ENCODE measurements at places on chromosomes 12 and 14.

DNA sequence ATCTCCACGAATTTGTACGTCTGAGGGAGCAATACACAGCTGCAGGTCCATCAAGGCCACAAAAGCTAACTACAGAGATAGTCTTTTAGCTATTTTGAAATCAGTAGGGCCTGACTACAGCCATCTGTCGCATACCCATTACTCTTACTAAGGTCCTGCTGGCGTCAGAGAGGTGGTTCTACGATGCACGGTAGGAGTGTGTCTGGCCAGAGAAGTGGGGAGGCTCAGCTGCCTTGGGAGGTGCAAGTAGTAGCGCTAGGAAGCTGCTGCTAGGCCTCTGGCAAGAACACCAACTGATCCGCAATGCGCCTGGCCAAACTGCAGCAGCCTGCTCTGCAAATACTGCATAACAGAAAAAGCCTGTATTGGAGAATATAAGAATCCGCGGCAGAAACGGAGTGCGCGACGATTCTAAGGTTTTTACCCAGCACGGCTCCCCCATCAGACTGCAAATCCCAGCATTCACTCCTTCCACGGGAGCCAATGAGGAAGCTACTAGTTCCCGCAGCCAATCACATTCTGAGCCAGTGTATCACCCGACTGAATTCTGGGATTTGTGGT, 743 bp upstream of the CAND1 start:
- DNase-seq = peak; percentile 92

DNA sequence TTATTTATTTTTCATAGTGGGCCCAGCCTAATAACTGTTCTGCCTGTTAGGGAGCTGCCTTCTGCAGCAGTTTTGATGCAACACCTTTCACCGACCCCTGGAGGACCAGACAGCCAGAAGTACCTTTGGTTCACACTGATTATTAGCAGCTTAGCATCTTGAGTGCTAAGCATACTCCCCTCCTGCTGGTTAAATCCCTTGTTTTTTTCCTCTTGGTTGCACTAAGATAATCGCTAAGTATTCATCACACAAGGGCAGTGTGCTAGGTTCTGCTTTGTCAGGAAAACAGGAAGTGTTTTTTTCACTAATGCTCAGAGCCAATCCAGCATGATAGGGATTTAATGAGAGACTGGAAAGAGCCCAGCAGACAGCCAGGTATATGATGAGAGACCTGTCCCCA, 437.0 kb downstream of the FUT8 start:
- DNase-seq = no peak

DNA sequence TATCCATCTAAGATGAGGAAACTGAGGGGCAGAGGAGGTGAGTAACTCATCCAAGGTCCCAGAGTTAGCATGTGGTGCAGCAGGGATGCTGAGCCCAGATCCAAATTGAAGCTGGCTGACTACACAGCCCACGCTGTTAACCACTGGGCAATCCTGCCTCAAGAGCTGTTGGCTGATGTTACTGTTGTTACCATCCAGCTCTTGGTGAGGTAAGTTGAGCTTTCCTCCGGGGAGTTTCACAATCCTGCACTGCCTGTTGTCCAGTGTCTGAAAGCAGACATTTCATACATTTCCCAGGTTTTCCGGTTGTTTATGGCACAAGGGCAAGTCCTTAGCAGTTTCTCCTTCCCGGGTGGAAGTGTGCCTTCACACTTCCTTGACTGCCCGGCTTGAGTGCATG, 14.5 kb downstream of the CYP46A1 start:
- no peak for DNase-seq

DNA sequence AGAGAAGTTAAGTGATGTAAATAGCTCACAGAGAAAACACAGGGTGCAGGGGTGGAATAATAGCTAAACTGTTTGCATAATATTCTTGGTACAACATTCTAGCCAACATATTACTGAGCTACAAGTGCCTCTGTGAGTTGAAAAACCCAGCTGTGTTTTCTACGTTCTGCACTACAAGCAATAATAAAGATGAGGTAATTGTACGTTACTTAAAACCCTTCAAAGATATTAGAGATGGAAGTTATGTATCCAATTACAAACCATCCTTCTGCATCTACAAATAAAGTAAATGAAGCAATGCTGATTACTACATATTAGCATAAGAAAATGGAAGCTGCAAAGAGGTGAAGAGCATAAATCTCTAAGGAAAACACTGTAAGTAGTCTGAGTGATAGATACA, 271.4 kb downstream of the SSPN start:
- no peak for DNase-seq

- no peak for DNase-seq
These were observed 126.5 kb downstream of the NCOR2 start for GRCh38 chr12:124440841-124441381.

DNA sequence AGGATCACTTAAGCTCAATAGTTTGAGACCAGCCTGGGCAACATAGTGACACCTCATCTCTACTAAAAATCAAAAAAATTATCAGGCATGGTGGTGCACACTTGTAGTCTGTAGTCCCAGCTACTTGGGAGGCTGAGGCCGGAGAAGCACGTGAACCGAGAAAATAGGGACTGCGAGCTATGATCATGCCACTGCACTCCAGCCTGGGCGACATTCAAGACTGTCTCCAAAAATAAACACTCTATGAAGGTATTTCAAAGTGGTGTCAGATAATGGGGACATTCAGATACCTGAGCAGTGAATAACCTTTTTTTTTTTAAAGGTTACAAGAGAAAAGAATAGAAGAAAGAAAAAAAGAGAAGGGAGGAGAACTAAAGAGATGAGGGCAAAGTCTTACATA, 98.1 kb downstream of the MED13L start:
- DNase-seq = no peak

- DNase-seq = no peak
These were observed 80.2 kb downstream of the KCNA5 start for GRCh38 chr12:5123921-5124320.

DNA sequence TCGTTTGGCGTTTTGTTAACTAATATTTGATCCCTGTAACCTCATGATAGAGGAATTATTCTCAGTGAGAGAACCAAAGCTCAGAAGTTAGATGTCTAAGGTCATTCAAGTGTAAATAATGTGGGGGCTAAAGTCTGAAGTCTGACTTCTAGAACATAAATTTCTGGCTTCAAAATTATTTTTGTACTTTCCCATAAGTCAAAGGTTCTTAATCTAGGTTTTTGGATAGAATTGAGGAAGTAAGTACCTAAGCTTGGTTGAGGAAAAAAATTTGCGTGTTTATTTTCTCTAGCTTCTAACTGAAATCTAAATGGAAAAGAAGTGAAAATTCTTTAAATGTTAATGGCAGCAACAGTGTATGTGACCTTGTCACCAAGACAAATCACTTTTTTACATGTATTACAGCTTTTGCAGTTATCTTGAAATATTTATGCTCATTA, 2.3 kb downstream of the LARP4 start:
- peak; percentile 11 for DNase-seq

GRCh38 chr14:68714991-68715924, 77.6 kb downstream of the ZFP36L1 start:
- peak; percentile 99 for DNase-seq

DNA sequence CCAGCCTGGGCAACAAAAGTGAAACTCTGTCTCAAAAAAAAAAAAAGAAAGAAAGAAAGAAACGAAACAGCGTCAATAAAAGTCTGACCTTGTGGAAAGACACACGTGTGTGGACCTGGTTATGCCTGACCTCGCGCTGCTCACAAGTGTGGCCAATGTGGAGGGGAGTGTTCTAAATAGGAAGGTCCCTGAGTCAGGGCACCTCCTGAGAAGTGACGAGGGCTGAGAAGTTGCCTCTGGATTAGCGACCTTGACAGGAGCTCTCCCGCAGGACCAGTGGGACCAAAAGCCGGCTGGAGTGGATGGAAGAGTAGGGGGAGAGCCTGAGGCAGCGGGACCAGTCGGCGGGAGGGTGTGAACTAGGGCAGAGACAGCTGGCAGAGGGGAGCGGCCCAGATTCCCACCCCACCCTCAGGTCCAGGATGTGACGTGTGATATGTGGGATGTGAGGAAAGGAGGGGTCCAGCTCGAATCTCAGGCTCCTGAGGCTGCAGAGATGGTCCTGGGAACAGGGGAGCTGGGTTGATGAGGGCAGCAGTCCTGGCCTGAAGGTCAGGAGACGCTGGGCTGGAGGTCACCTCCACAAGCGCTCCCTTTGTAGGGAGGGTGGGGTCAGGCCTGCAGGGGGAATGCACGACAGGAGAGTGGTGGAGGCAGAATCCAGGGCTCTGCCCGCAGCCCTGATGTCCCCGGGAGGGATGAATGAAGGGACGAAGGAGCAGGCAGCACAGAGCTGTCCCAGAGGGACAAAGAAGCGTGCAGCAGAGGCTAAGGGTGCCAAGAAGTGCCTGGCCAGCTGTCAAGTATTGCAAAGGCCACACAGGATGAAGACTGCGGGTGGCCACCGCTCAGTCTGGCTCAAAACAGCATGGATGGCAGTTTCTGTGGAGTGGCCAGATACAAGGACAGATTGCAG, 24.8 kb upstream of the GPR68 start:
- no peak for DNase-seq

DNA sequence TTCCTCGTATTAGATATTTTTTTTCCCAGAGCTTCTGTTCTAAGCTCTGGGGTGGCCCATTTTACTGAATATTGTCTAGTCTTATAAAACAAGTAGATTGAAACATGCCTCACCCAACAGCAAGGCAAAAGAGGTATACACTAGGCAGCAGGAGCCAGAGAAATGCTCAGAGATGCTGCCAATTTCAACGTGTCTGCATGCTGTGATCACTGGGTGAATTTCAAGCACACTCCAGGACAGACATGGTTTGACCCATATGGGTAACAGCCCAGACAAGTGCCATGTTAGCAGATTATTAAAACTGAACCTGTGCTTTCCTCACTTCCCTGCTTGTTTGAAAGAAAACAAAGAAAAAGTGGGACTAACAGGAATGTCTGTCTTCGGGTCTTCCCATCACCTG, 321.3 kb downstream of the MED13L start:
- no peak for DNase-seq

DNA sequence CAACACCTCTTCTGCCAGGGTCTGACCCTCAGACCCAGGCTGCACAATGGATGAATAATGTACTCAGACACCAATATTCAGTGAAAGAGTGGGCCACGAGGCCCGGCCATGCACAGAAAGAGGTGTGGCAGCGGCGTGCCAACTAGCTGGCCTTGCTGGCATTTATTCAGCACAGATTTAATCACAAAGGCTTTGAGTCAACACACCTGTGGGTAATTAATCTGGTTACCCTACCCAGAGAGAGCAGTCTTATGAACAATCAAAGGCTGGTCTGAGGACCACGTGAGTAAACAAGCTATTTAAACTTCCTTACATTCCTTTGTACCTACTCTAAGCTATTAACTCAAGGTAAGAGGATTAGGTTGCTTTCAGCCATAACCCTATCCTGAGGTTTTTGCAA, 324.8 kb downstream of the C12orf50 start:
- no peak for DNase-seq

GRCh38 chr12:98355322-98355721, 160.1 kb upstream of the TMPO start:
- DNase-seq = no peak

GRCh38 chr12:88665071-88665470, 84.8 kb upstream of the KITLG start:
- no peak for DNase-seq

GRCh38 chr12:6292606-6293005, 17.9 kb upstream of the PLEKHG6 start:
- peak; percentile 90 for DNase-seq

DNA sequence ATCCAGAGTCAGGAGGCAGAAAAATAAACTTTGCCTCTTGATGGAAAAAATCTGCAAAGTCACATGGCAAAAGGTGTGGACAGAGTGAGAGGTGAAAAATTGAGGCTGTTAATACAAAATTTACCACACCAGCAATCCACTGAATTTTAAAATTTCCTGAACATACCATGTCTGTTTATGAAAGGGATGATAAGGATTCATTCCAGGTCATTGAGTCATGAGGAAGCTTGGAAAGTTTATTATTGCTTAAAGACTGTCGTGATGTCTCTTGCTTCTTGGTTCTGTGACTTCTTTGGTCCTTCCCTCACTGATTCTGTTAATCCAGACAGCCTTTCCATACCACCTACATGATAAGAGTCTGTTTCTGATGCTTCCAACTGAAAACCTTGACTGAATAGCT, 73.2 kb downstream of the TTC6 start:
- no peak for DNase-seq

DNA sequence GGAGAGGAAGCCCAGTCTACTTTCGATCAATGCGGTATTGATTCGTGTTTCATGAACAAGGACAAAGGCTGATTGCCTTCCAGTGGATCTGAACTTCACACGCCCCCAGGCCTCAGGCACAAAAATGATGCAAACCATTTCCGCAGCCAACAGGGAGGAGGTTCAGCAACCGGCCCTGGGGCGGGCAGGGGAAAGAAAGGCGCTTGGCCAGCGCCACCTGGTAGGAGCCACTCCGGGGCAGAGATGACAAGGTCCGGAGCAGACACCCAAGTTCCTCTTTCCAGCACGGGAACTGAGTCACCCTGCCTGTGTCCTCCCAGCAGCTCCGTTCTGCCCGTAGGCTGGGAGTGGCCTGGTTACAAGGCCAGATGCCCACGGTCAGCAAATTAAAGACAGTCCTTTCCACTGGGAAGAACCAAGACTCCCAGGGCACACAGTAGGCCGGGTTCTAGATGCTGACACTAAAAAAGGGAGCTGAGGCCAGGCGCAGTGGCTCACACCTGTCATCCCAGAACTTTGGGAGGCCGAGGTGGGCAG, 136.3 kb downstream of the SCARB1 start:
- DNase-seq = peak; percentile 96
